ENCODE measurements at places on chromosomes 5 and 9.

DNA sequence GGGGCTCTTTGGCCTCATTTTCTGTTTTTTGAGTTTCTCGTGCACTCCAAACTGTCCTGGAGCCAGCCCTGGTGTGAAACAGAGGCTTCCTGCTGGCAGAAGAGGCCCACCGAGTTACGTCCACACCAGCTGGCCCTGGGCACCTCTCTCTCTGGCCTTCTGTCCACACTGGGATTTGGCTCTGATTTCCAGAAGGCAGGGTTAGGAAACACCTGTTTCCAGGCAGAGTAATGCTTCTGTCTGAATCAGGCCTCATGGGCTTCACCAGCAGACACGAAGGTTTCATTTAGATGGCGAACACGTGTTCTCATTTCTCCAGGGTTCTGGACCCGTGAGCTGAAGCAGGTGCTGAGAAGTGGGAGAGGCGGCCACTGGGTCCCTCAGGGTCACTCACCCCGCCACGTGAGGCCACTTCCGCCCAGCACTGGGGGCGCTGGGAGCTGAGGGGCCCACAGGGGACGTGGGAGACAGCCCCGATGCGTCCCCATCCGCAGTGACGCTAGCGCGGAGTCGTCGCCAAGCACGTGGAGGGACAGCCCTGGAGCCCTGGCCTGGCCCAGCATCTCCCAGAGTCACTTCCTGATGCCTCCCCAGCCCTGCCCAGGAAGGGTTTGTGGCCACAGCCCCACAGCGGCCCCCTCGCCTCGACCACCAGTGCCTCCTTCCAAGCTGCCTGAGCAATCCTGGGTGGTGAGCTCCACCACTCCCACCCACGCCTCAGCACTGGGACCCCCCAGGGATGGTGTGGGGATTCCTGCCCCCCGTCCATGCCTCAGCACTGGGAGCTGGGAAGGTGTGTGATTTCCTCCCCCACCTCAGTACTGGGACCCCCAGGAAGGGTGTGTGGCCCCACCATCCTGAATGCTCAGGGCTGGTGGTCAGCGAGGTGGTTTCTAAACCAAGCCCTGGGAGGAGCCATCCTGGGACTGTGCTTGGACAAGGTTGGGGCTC, 4.9 kb upstream of the LRRC14B start:
- DNase-seq: no peak

DNA sequence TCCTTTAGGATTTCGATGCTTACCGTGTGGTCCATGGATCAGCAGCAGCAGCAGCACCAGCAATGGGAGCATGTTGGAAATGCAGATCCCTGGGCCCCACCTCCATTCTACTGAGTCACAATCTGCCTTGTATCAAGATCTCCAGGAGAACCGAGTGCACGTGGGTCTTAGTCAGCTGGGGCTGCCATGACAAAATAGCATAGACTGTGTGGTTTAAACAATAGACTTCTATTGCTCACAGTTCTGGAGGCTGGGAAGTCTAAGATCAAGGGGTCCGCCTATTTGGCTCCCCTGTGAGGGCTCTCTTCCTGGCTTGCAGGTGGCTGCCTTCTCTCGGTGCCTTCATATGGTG, 1.3 kb upstream of the PROP1 start:
- DNase-seq: no peak

GRCh38 chr5:139481580-139482049, 943 bp downstream of the STING1 start:
- DNase-seq: no peak

GRCh38 chr9:72539824-72540347, 18.5 kb downstream of the TMC1 start:
- no peak for DNase-seq

DNA sequence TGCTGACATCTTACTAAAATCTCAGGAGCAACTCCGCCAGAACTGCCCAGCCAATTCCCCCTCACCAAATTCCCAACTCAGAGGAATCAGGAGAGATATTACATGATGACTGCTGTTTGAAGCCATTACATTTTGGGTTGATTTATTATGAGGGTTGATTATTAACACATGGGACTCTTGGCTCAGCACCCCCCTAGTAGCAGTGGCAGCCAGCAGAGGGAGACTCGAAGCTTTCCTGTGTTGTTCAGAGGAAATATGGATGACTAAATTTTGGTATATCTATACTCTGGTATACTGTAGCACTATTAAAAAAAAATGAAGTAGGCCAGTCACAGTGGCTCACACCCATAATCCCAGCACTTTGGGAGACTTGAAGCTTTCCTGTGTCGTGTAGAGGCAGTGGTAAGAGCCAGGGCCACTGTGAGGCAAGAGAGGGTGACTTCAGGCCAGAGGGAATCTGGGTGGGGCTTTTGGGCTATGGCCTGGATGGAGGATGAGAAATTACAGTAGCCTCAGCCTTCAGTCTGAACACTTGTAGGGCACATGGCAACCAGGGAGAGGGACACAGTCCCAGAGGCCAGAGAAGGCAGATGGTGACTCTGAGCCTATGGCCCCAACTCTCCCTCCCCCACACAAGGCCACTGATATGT, 111.4 kb downstream of the LHX2 start:
- no peak for DNase-seq

DNA sequence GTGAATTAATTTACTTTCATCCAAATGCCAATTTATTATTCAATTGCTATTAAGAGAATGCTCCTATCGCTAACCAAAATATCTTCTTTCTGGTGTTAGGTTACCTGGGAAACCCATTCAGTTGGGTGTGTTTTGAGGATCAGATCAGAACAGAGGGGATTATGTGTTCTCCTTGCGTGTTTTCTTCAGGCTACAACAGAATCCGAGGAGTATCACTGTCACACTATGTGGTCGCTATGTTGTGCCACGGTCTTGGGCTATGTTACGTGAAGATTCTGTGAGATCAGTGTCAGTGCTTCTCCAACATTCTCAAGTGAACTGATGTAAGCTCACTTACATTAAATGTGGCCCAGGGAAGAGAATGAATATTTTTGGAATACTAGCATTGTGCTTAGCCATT, 39.0 kb downstream of the ADCY2 start:
- DNase-seq: no peak

- DNase-seq: no peak
These were observed 360.8 kb downstream of the NTRK2 start for GRCh38 chr9:85030316-85030715.

- DNase-seq: no peak
These were observed 88.7 kb downstream of the CFAP90 start for GRCh38 chr5:7762267-7762666.

DNA sequence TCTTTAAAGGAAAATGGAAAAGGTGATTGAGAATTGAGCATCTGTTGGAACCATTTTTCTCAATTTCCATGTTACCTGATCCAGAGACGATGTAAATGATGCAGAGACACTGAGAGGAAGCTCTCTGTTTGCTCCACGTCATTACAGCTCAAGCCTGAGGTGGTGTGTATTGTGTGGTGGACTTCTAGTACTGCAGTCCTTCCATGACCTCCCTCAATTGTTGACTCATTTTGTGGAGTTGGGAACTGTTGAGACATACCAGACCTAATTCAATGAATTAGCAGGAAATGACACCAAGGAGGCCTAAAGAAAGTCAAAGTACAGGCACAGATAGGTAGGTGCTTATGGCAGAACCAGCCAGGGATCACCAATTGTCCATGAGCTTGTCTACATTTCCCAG, 15.6 kb upstream of the LVRN start:
- no peak for DNase-seq

- no peak for DNase-seq
These were observed 56.7 kb downstream of the LRSAM1 start for GRCh38 chr9:127507751-127508648.

DNA sequence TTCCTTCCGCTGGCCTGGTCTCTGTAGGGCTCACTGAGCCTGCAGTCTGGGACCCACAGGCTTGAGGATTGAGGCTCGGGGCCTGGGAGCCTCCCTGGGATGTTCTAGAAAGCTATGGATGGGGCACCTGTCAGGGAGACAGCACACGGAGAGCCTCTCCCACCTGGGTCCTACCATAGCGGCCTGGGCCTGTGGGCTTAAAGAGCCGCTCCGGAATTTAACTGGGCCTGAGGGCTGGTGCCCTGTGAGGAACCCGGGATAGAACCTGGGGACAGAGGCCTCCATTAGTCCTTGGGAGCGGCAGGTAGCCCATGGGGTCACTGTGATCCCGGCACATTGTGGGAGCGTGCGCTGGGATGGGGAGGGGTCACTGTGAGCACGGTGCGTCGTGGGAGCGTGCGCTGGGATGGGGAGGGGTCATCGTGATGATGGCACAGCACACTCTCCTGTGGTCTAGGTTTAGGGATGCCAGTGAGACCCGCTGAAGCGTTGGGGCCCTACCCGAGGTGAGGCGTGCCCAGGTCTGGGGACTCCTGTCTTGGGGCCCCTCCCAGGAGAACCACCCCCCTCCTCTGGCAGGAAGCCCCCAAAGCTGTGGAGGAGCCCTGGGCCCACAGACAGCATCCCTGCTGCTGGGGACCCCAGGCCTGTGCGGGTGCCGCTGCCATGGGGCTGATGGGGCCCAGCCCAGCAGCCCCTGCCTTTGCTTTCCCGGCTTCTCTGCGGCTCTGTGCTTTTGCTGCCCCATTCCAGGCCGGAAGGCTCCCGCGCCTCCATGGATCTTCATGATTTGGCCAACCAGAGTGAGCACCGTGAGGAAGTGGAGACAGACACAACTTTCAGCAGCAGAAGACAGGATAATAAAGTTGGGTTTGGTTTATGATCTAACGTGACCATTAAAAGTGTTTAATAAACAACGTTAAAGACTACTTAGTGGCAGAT, 3.4 kb upstream of the CEP72 start:
- DNase-seq: no peak

DNA sequence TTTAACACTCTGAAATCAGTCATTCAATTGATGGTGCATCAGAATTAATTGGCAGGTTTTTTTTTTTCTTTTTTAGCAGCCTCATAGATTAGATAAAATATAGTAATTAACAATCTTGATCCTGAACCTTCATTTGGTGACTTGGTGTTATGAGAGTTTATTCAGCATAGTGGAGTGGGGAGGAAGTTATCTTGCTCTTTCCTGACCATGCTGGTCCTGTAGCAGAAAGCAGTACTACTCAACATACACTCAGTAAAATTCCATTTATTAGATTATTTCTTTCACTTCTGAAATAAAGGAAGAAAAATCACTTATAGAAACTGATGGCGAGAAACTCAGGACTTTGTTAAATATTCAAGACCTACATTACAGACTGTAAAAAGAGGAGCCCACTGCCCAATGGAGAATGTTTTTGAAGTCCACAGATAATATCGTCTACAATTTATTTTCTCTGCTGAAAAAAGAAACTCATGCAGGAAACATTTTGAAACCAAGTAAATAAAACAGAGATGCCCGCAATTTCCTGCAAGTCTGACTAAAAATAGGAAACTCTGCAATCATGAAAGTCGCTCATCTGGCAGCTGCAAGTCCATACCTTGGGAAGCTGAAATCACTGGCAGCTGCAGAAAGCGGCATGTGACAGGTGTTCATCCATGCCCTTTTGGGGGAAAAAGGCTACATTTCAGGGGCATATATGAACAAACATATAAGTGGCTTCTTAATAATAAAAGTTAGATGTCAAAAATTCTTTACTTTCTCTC, 233.2 kb upstream of the RFX3 start:
- DNase-seq: no peak

- peak; percentile 82 for DNase-seq
These were observed 84.7 kb downstream of the PTTG1 start for GRCh38 chr5:160506006-160507004.

DNA sequence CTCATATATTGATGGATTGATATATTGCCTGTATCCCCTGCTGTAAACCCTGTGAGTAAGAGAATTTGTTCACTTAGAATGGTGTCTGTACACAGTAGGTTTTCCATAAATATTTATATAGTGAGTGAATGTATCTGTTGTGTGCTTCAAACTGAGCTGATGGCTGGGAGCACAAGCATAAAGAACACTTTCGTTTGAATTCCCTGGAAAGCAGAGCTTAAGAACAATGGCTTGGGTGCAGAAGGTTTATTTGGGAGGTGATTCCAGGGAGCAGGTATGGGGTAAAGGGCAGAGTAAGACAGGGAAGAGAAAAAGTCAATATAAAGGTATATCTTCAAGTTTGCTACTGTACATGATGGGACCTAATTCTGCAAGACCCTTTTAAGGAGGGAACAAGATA, 190.9 kb upstream of the TRIM32 start:
- no peak for DNase-seq

DNA sequence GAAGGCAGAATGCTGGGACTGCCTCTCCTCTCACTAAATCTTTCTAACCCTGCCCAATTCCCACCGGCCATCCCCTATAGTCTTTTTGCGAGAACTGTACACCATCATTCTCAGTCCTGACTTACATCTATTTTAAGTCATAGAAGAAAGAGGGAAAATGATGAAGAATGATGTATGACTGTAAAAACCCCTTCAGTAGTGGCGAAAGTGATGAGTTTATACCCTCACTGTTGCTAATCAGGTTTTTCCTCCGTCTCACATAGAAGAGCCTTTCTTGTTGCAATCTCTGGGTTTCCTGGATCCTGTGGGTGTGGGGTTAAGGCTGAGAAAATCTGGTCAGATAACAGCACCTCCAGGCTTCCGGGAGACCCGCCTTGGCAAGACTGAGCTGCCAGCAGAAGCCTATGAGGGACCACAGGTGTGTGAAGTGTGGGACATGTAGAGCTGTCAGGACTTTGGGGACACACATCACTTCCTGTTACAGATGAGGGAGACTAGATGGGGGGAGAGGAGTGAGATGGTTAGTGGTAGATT, 147.1 kb upstream of the SLC12A2 start:
- DNase-seq: no peak

DNA sequence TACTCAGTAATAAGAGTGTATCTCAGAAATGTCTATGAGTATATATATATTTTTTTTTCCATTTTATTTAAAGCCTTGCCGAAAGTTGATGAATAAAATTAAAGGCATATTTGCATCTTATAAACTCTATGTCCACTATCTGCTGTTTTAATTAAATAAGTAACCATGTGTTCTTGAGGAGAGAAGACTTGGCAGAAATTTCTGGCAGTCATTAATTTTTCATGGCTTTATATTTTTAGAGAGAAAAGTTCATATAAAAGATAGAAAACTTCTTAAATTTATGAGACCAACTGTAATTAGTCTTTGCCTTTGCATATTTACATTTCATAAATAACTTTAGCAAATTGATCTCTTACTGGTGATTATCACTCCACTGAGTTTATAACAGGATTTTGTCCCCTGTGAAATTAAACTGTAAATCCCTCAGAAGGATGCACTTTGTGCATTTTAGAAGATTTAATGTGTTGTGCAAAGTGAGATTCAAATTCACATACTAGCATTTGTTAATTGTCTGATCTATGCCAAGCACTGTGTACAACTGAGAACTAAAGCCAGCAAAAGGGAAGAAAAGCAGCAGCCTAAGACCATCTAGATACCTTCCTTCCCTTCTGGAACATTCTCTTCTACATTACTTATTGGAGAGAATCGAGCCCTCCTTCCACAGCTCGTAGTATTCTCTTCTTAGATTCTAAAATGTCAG, 108.7 kb downstream of the SNCAIP start:
- DNase-seq: no peak

GRCh38 chr5:90940227-90940995, 381.8 kb downstream of the ADGRV1 start:
- peak; percentile 7 for DNase-seq

DNA sequence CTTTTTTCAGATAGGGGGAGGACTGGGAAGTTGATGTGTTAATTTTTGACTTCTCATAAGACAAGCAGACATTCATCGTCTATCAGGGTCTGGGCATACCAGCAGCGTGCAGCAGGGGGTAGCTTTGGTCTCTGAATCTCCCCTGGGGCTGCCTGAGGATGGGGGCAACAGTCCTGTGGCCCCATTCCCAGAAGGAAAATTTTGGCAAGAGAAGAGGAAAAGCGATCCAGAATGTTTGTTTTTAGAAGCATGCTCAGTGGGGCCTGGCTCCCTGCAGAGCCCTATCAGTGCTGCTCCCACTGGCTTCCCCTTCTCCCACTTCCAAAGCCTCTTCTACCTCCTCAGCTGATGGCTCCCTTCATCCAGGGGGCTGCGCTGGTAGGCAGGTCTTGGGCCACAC, 194.8 kb upstream of the IL12B start:
- DNase-seq: no peak
